ENCODE measurements at places on chromosomes 7 and 10.

DNA sequence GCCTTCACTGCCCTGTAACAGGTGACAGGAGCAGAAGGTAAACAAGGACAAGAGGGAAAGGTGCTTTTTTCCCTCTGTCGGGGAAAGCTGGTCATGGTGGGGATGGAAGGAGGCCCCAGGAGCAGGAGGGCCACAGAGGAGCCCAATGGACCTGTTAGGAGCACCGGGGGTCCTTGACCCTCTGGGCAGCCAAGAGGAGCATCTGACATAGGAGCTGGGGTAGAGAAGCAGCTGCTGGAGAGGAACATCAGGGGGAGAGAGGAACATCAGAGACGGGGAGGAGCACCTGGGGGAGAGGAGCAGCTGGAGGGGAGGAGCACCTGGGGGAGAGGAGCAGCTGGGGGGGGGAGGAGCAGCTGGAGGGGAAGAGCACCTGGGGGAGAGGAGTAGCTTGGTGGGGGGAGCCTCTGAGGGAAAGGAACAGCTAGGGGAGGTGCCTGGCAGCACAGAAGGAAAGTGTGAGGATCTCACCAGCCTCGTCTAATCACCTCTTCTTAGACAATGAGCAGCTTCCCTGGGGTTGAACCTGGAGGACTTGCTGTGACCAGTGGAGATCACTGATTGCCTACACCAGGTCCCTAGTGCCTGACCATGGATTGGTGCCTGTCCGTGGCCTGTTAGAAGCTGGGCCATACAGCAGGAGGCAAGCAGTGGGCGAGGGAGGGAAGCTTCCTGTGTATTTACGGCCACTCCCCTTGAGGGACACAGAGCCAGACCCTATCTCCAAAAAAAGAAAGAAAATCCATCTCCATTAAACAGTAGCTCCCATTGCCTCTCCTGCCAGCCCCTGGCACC is 37.6 kb downstream of the JAKMIP3 start:
- DNase-seq: no peak

DNA sequence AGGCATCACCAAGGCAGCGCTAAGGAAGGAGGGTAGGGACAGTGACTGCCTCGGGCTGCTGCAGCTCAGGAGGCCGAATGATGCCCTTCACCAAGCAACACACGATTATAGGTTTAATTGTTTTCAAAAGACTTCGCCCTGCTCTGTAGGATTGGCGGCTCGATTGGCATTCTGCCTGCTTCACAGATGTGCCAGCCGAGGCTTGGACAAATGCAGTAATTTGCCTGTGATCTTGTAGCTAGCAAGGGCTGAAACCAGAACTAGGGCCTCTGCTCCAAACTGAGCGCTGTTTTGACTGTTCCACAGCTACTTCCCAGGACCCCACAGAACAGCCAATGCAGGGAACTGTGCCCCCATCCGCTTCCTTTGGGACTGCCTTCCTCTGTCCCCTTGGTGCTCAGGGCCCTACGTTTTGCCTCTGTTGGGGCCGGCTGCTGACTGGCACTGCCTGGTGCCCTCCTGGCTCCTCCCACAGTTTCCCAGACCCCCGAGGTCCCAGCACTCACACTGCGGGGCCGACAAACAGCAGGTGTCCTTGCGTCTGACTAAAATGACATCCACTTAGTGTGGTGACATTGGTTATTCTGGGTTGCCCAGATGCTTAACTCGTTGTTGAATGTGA is 62.6 kb upstream of the EN2 start:
- DNase-seq: no peak

DNA sequence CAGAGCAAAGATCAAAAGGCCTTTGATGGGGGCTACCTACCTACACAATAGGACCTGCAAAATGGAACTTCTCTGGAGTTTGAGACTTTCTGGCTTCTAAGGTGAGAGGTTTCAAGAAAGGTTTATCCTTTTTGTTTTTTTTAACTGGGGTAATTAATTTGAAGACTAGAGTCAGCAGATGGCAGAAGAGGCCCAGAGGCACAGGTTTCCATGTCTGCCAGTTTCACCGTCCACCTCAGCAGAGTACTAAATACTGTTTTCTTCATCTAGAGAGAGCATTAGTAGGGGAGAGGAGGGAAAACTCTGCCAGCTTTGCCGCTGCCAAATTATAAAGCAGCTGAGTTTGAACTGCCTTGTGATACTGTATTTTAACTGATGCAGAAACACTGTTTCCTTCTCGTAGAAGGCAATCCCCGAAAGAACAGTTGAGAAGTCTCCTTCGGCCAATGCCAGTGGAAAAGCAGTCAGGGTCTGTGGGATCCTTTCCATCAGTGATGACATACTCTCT is 138.7 kb downstream of the SLC25A13 start:
- no peak for DNase-seq

- DNase-seq: no peak
Observed at GRCh38 chr7:72099784-72100183, 312.4 kb downstream of the CALN1 start.

DNA sequence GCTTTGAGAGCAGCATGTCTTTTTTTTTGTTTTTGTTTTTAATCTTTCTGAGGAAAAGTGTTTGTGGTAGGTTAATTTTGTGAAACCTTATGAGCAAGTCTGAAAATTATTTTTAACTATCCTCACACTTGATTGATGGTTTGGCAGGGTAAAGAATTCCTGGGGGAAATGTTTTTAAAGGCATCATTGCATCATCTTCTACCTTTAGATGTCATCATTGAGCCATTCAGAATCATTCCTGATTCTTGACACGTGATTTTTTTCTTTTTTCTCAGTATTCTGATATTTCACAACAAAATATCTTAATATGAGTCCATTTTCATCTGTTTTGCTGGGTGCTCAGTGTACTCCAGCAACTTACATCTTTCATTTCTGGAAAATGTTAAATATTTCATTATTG is 28.3 kb downstream of the PALS2 start:
- no peak for DNase-seq

GRCh38 chr7:44639671-44640321 is 33.4 kb downstream of the OGDH start:
- DNase-seq: peak; percentile 31

GRCh38 chr7:127477295-127478023 is 85.0 kb upstream of the ZNF800 start:
- peak; percentile 1 for DNase-seq

DNA sequence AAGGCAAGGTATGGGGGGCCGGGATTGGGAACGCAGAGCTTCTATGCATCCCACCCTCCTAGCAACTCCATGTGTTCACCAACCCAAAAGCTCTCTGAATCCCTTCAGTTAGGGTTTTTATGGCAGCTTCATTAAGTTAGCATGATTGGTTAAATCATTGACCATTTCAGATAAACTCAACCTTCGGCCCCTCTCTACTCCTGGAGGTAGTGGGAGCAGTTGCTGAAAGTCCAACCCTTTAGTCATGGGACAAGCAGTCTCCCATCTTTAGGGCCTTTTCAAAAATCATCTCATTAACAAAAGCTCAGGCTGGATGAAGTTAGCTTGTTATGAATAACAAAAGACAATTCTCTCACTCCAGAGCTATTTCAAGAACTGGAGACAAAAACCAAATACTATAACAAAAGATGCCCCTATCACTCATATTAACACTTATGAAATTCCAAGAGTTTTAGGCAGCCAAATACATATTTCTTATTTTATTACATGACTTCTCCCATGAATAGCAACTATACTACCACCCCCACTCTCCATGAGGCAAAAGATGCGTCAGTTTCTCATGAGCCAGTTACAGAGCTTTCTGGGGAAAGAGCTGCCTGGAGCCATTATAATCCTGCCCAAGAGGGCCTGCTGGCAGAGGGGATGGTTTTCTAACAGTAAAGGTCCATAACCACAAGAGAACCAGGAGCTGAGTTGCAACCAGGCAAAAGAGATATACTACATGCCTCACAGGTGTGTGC is 44.6 kb downstream of the SLC16A12 start:
- no peak for DNase-seq
